NCI-H1048 (cell line): ENCODE measurements at places on chromosomes 5 and 9.
A peak's percentile ranks its signal among the peaks of the same experiment; 100 is the strongest.

DNA sequence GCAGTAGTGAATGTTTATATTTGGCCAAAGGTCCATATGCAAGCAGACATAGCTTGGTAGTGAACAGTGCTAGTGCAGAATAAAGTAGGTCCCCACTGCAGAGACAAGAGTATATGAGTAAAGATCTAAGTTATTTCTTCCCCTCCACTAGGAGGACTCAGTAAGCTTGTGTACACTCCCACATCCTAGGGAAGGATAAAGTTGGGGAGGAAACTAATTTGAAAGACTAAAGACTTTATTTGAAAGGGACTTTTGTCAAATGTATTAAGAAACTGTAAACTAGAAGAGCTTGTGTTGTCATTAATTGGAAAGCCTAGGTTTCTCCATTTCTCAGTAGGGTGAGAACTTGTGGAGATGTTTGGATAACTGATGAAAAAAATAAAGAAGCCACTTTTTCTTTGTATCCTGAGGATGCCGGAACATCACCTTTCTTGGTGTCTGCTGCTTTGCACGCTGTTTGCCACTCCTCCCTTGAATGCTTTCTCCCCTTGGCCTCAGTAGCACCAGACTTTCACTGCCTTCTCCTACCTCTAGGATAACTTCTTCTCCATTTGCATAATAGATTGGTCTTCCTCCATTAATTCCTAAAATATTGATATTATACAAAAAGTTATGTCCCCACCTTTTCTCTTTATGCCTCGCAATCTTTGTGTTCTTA lies 329.0 kb downstream of the PARP8 start:
- DNase-seq = no peak

- DNase-seq = no peak
Measured at GRCh38 chr5:148949841-148950470, 112.9 kb downstream of the SH3TC2 start.

- DNase-seq = no peak
Measured at GRCh38 chr9:29176231-29176630, 1603.0 kb upstream of the C9orf72 start.

DNA sequence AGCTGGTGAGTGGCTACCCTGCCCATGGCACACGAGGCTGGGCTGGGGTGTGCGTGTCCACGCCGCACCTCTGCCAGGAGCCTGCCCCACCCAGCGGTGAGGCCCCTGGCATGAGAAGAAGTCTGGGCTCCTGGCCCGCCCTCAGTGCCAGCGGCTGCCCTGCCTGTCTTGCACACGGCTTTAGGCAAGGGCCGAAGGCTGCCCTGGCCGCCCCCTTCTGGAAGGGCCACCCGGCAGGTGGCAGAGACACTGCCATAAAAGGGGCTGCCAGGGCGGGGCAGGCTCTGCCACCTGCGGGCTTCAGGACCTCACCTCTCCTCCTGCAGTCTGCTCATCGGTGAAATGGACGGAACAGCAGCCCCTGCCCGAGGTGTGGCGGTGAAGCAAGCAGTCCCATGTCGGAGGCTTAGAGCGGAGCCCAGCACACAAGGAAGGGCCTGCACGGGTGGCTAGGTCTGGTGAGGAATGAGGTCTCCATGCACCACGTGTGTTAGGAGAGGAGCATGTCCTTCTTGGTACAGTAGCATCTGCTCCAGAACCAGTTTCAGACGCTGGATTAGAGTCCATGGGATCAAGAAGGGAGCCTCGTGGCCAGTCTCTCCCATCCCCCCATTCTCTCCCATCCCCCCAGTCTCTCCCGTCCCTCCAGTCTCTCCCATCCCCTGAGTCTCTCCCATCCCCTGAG lies 34.8 kb upstream of the TMEM250 start:
- no peak for DNase-seq

DNA sequence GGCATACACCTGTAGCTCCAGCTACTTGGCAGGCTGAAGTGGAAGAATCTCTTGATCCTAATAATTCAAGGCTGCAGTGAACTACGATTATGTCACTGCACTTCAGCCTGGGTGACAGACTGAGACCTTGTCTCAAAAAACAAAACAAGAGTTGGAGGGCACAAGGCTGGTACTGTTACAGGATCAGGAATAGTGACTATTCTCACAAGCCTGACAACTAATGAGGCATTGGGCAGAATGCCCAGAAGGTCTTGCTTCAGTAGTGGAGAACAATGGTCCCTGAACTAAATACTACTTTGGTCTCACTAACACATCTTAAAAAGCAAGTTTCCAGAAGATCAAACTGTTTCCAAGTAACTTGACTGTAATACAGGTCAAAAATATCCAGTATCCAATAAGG lies 182.9 kb upstream of the RFX3 start:
- peak; percentile 49 for DNase-seq

- DNase-seq = peak; percentile 85
Measured at GRCh38 chr9:89435071-89435823, 62.7 kb downstream of the SEMA4D start.

DNA sequence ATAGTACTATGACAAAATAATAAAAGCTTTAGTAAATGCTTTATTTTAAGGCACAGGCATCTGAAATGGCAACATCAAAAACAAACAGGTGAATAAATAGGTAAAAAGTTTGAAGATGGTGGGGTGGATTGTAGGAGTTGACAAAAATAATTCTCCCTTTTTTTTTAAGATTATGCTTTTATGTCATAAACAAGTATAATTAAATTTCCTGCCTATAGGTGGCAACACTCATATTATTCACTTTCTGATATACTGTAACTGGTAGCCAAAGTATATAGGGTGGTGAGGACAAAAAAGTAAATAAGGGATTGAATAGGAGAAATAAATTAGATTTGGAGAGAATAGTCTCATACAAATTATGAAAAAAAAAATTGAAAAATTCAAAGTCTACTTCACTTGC lies 120.0 kb upstream of the ACOT12 start:
- DNase-seq = no peak

DNA sequence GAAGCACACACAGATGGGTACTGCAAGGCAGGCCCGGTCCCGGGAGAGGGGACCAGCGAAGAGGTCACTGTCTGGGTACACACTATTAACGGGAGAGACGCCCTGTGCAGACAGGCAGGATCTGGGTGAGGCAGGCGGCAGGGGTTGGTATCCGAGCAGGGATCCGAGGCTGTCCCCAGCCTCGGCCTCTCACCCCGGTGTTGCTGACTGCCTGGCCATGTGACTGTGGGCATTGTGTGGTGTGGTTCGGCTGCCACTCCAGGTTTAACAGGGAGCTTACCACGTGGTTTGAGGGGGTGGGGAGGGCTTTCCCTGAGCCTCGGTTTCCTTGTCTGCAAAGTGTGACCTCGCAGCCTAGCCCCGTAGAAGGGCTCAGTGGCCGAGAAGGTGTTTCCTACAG lies 11.1 kb upstream of the RALGDS start:
- no peak for DNase-seq

- DNase-seq = peak; percentile 44
Measured at GRCh38 chr5:6820851-6821479, 107.7 kb downstream of the TENT4A start.

DNA sequence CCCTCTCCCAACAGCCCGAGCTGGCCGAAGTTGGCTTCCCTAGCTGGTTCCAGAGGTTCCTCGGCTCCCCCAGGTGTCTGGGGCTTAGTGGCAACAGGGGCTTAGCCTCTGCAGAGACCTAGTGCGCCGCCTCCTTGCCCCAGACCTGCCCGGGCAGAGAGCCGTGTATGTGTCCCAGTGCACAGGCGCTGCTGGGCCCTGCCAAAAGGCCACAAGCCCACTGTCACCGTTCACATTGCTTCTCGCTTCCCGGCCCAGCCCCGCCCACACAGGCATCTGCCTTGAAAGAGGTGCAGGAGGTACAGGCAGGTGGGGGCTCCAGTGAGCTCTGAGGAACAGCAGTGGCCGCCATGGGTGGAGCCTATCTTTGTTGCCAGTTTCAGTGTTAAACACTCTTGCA lies 2.5 kb upstream of the CACFD1 start:
- DNase-seq = no peak

- no peak for DNase-seq
Measured at GRCh38 chr5:169301986-169302385, 1.0 kb upstream of the SLIT3 start.

- DNase-seq = no peak
Measured at GRCh38 chr5:132483101-132483500, 7.5 kb downstream of the IRF1 start.

DNA sequence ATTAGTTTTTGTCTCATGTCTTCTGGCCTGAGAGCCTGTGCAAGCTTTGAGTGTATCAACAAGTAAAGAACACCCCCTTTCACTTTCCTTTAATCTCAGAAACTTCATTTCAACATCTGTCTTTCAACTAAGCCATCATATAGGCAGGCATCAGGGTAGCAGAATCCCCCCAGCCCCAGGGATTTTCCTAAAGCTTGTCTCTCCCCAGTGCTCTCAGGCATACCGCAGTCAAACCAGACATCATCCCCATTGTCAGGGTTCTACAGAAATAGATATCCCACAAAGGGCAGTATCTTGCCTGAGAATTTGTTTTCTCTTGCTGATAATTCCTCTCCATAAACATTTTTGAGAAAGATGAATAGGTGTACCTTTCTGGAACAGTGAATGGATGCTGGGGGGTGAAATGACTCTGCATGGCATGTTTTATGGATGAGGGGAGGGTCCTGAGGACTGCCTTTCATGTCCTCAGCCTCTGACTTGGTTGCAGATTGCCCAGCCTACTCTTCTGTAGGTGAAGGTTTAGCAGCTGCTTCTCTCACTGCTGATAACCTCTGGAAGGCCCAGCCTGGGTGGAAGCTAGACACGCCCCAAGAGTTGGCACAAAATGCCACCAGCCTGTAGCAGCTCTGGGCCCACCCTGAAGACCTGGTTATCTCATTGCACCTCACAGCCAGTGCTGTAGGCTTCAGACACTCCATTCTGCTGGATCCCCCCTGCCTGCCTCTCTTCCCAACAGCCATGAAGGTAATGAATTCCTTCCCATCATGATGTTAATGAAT lies 20.5 kb upstream of the SHB start:
- DNase-seq = no peak

DNA sequence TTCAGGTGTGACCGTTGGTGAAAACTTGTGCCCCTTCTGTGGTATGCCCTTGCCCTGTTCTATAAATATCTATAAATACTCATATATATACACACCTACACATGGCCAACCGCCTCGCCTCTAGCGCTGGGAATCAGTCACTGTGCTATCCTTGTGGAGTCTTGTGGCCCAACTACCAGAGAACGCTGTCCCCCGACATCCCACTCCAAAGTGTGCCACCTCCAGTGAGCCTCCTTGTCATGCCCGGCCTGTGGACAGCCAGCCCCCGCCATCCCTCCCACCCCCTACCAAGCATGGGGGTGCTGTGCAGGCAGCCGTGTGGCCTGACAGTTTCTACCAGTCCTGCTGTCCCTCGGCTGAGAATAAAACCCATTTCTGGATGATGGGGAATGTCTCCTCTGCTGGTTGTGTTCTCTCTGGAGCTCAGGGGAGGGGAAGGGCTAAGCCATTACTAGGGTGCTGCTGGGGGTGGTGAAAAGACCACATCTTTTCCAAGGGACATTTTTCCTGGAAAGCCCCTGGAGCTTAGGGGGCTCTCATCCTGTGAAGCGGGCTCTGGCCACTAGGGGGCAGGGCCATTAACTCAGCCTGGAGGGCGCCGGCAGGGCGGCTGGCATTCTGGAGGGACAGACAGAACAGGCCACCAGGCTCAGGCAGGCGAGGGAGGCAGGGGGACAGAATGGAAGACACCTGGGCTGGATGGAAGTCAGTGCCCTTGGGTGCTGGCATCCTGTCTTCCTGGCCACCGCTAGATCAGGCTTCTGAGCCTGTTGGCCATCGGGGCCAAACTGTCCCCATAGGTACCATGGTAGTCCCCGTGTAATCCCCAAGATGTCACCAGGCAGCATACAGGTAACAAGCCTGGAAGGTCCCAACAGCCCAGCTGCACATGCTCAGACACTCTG lies 20.7 kb downstream of the GOLGA2 start:
- DNase-seq = peak; percentile 23

GRCh38 chr5:72040513-72040912 lies 66.8 kb upstream of the MAP1B start:
- DNase-seq = no peak

- DNase-seq = no peak
Measured at GRCh38 chr5:158848634-158849033, 251.1 kb downstream of the EBF1 start.

DNA sequence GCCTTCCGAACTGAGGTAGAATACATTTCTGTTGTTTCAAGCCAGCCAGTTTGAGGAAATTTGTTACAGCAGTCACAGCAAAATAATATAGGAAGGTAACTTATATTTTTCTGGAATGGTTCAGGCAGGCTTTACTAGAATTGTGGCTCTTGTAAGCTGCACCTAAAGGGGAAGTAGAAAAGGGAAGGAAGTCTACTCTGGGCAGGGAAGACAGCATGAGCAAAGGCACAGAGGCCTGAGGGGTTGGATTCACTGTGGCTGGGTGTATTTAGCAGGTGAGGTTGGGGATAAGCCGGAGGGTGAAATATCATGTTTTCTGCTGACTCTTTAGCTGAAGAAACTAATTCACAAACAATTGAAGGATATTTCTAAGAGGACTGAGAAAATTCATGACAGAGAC lies 183.5 kb downstream of the GAS1 start:
- DNase-seq = no peak
